ENCODE measurements at places on chromosomes 2 and 18. TPM values are rescaled to one million over a fixed set of nuclear protein-coding genes. Genes with fewer than 3 reads are reported as not detected.

ALPP gene
- not detected for total RNA-seq

GRCh38 chr18:41144441-41144840, 810.6 kb upstream of the PIK3C3 start:
- H3K36me3 ChIP-seq: no peaks in the 10 kb centered on the region
- no peak overlapping the region for H3K27ac ChIP-seq
- no peak for DNase-seq
- no peak overlapping the region for H3K4me3 ChIP-seq
- H3K27me3 ChIP-seq: no peaks in the 10 kb centered on the region

- peaks cover 1% of the 10 kb centered on the region for H3K27me3 ChIP-seq
- peaks cover 2% of the 10 kb centered on the region for H3K4me1 ChIP-seq
- DNase-seq: no peak
- no peaks in the 10 kb centered on the region for H3K36me3 ChIP-seq
- H3K27ac ChIP-seq: no peak overlapping the region
Observed at GRCh38 chr18:70181015-70181414, 24.5 kb downstream of the RTTN start.

- peaks cover 1% of the 10 kb centered on the region for H3K27me3 ChIP-seq
- H3K4me3 ChIP-seq: no peak overlapping the region
- no peak overlapping the region for H3K27ac ChIP-seq
- H3K36me3 ChIP-seq: peaks cover under 1% of the 10 kb centered on the region
- DNase-seq: no peak
- no peaks in the 10 kb centered on the region for H3K4me1 ChIP-seq
Observed at GRCh38 chr18:49380801-49381200, 79.6 kb downstream of the DYM start.

All from endothelial cell (in vitro differentiated cells).